ENCODE measurements at places on chromosomes 11 and 22.

DNA sequence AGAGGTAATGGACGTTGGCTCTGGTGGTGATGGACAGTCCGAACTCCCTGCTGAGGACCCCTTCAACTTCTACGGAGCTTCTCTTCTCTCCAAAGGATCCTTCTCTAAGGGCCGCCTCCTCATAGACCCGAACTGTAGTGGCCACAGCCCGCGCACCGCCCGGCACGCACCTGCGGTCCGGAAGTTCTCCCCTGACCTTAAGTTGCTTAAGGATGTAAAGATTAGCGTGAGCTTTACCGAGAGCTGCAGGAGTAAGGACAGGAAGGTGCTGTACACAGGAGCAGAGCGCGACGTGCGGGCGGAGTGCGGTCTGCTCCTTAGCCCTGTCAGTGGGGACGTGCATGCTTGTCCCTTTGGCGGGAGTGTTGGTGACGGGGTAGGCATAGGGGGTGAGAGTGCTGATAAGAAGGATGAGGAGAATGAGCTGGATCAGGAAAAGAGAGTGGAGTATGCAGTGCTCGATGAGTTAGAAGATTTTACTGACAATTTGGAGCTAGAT is 6.1 kb downstream of the DGCR8 start:
- DNase-seq = no peak

- no peak for DNase-seq
Measured at GRCh38 chr22:40586781-40587180, 49.7 kb downstream of the MRTFA start.

DNA sequence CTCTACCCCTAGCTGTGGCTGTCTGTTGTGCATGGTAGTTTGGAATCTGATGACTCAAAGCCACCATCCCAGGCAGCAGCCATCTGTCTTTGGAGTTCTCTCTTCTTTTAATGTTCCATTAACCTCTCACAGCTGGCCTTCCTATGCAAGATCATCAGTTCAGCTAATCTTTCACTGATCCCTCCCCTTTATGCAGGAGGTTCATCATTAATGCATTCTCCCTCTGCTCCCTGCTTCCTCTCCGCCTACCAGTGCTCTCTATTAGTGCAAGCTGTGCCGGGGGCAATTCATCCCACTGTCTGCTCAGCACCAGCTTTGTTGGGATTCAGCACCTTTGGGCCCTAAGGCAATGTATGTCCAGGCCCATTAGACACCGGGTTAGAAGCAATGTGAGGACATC is 413.0 kb upstream of the LRRC4C start:
- DNase-seq = no peak

DNA sequence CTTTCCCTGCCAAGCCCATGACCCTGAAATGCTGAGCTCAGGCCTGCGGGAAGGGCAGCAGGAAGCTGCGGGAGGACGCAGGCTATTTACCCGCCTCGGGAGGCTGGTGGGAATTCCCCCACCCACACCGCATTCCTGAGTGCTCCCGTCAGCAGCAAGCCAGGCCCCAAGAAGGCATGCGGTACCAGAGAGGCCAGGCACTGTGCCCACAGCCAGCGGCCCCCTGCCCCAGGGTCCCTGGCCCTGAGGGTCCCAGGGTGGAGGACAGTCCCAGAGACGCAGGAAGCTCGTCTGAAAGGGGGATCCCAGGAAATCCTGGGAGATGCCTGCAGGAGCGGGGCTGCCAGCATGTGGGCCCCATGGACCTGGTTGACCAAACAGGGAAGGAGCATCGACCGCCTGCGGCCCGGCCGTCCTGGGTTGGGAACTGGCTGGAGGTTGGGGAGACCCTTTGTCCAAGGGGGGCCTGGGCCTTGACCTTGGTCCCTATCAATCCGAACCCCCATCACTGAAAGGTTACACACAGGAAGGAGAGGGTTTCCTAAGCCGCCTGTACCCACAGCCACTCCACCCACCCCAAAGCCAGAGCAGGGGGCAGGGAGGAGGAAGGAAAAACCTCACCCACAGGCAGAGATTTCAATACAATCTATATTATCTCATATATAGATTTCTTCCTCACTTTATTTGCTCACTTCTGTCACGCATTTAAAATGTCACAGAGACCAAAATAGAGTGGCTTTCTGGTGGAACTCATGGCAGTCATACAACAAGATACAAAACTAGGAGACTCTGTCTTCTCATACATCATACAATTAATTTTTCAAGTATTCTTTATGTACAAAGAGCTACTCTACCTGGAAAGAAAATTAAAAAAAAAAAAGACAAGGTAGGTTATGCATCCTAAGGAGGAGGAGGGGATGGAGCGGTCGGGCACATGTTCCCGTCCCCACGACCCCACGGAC is 17.1 kb downstream of the MAFF start:
- DNase-seq = no peak

DNA sequence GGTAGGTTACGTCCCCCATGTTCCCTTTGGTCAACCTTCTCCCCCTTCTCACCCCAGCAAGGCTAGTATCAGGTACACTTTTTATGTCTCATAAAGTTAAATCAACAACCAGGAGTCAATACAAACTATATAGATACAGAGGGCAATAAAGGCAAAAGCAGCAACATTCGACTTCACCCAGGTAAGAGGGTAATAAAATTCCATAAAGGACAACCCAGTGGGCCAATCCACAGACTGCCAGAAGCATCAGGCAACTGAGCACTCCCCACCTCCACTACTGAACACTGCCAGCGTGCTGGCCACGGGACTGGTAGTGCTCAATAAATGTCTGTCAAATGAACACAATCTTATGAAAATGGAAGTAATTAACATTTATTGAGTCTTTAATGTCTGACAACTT is 5.1 kb upstream of the MS4A18 start:
- no peak for DNase-seq

DNA sequence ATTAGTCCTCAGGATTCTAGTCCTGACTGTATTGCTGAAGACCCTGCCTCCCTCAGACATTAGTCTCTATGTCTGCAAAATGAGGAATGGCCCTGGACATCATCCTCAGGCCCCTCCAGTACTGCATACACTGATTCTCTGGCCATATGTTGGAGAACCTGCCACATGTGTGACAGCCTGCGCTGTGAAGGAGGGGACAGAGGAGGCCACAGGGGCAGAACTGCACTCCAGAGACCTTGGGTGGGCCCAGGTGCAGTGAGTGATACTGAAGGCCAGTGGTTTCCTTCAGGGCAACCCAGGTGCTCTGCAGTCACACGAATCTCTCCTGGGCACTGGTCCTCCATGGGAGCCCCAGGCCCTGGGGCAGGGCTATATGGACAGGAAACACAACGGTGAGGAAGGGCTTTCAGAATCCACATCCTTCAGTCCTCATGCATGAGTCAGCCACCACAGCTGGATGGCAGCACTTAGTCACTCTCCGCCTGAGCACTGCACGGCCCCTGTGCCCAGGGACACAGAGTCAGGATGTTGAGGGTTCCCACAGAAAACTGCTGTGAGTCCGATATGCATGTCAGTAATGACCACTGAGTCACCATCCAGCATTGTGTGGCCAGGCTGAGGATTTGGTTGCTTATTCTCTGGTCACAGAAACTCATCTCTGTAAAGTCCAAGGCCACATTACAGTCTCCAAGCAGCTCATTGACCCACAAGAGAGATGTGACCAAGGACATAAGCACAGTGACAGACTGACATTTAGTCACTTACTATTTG is 39.7 kb downstream of the ME3 start:
- no peak for DNase-seq

DNA sequence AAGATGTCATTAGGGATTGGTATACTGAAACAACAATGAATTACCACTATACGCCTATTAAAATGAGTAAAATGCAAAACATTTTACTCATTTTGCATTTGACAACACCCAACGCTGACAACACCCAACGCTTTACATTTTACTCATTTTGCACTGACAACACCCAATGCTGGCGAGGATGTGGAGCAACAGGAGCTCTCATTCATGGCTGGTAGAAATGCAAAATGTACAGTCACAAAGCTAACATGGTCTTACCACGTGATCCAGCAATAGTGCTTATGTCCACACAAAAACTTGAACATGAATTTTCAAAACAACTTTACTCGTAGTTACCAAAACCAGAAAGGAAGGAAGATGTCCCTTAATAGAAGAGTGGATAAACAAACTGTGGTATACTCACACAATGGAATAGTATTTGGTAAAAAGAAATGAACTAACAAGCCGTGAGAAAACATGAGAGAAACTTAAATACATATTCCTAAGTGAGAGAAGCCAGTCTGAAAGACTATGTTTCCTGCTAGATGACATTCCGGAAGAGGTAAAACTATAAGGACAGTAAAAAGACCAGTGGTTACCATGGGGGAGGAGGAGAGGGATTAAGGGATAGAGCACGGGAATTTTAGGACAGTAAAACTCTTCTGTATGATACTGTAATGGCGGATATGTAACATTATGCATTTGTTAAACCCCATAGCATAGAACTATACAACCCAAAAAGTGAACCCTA is 11.4 kb upstream of the MSANTD2 start:
- no peak for DNase-seq

GRCh38 chr22:45007391-45008185 is 2.2 kb downstream of the PHF21B start:
- no peak for DNase-seq

DNA sequence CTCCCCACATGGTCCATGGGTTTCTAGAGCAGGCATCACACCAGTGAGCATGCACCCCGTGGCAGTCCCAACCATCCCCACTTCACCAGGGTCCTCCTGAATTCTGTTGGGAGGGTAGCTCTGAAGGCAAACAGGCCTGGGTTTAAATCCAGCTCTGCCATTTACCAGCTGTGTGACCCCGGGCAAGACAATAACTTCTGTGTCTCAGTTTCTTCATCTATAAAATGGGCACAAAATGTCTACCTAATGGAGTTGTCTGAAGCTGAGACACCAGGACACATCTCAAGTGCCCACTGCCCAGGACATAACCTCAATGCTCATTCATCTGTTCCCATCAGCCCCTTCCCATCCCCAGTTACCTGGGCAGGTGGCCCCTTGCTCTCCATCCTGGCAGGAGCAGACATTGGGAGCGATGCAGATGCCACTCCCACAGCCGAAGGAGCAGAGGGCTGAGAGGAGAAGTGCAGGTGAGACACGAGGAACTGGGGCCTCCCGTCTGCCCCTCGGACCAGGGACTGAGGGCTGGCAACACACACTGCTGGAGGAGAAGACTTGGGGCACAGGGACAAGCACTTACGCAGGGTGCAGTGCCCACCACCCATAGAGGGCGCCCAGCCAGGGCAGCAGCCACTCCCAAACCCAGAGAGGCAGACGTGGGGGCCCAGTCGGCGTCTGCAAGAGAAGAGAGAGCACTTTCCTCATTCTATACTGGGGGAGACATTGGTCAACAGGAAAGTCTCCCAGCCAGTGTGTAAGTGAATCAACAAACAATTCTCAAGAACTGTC is 4.0 kb downstream of the VWCE start:
- DNase-seq = no peak

DNA sequence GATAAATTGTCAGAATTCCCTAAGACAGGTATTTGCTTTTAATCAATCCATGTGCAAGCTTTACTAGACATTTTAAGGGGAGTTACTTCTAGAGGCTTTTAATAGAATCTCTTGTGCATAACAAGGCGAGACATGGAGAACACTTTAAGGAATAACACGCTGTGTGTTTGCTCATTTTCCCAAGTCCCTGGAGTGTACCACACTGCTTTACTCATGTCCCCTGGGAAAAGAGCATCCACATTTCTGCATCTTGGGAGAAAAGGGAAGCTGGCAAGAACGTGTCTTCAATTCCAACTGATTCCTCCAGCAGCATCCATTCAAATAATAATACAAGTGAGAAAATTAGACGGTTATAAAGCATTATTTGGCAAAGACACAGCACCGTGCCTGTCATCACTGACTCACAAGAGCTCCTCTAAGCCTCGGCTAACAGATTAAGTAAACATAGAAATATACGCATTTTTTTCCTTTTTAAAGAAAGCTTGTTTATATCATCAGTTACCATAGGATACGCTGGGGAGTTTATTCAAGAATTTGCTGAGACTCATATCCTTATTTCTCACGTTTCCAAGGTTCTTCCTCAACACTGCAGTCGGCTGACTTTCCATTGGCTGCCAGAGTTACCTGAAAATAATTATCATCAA is 121.5 kb downstream of the CD44 start:
- no peak for DNase-seq

GRCh38 chr11:130435671-130436070 is 7.3 kb upstream of the ADAMTS8 start:
- no peak for DNase-seq

- DNase-seq = no peak
Measured at GRCh38 chr22:43698403-43698802, 113.7 kb downstream of the EFCAB6 start.

DNA sequence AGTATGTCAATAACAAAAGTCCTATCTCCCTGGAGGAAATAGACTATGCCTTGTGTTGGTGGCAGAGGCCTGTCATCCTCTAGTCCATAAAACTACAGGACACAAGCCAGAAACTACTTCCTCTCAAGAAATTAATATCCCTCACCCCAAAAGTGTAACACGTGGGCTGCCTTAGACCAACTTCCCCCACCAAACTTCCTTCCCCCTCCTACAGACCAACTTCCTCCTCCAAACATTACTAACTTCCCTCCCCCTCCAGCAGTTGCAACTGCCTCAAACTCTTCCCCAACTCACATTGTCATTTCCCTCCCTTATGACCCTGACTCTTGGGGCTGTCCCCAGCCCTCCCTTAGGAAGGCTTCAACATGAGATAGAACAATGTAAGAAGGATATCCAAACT is 6.3 kb downstream of the OR52K2 start:
- no peak for DNase-seq

DNA sequence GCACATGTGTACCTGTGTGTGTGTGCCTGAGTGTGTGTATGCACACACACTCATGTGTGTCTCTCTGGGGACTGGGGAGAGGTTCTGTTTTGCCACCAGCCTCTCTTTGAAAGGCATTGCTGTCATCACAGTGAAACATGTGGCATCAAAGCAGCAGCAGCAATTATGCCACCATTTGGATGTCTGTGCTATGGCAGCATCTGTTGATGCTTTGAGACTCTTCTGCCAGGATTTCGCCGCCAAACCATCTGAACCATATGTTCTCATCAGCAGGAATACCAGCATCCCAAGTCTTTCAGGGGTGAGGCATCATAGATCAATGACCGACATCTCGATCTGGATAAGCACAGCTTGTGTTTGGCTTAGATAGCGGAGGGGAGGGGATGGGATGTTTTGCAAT is 168.6 kb downstream of the FAT3 start:
- no peak for DNase-seq

GRCh38 chr11:95704865-95705264 is 84.7 kb downstream of the FAM76B start:
- DNase-seq = no peak

- no peak for DNase-seq
Measured at GRCh38 chr11:11587122-11587521, 34.7 kb downstream of the GALNT18 start.

GRCh38 chr11:73894725-73895335 is 18.0 kb downstream of the PAAF1 start:
- no peak for DNase-seq

- DNase-seq = no peak
Measured at GRCh38 chr22:45303181-45303580, 6.6 kb upstream of the FAM118A start.

- peak; percentile 43 for DNase-seq
Measured at GRCh38 chr11:44556735-44557409, 8.6 kb upstream of the CD82 start.

- DNase-seq = no peak
Measured at GRCh38 chr11:92941676-92942571, 27.5 kb upstream of the MTNR1B start.

All from activated effector memory CD4-positive, alpha-beta T cell treated with Interleukin-2 at 50 U/mL for 16 hours (primary cell).